ENCODE measurements at places on chromosomes 2 and 18.

DNA sequence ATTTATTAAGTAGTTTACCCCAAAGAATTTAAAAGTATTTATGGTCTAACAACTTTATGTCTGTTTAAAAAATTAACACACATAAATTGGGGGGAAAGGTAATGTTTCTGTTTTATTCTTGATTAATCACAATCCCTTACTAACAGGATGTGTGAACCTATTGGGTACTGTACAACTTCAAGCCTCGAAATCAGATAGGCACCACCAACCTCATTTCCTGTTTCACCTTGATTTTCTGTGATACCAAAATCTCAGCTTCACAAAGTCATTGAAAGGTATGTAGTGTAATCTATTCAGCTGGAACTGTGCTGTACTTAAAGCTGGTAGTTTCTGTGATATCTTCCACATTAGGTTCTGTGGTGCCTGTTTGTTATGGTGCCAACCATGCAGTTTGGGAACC lies 4.0 kb downstream of the RNMT start:
- DNase-seq, result no peak

DNA sequence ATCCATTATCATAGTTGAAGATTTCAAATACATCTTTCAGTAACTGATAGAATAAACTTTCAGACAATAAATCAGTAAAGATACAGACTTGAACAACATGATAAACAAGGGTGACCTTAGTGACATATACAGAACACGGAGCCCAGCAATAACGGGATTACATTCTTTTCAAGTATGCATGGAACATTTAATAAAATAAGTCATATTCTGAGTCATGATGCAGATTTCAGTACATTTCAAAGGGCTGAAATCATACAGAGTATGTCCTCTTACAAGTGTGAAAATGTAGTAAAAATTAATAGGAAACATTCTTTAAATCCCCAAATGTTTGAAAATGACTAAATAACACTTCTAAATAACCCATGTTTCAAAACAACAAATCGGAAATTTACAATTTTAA lies 17.2 kb upstream of the KLHL29 start:
- DNase-seq, result no peak

DNA sequence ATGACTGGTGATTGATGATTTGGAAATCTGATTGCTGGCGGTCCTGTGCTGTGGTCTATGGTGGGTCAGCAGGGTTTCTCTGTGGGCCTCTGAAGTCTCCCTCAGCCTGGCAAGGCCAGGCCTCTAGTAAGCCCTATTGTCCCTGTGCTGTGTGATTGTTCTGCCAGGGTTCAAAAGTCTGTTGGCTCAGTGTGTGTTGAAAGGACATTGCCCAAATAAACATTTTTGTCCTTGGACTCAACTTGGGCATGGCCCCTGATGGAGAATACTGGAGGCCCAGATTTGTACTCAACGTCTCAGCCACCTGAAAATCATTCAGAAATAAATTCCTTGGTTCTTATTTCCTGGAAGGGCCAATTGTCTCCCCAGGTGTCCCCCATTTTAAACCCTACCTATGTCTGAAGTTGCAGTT lies 74.4 kb downstream of the MAP4K4 start:
- DNase-seq, result no peak

- no peak for DNase-seq
These were observed 448.0 kb upstream of the ZEB2 start for GRCh38 chr2:144967961-144968360.

DNA sequence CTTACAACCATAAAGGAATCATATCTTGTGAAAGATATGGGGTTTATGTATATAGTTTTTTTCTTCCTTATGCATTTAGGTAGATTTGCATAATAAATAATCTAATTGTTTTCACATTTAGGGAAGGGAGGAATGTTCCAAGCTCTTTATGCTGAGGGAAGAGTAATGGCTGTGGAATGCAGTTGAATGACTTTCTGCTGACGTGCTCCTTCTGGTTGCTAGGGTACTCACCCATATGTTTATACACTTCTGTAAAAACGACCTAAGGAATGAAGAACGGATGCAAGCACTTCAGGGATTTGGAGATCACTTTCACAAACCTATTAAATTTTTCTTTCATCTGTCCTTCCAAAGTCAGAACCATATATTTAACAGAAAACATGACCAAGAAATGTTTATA lies 29.2 kb upstream of the PPP4R1 start:
- no peak for DNase-seq

DNA sequence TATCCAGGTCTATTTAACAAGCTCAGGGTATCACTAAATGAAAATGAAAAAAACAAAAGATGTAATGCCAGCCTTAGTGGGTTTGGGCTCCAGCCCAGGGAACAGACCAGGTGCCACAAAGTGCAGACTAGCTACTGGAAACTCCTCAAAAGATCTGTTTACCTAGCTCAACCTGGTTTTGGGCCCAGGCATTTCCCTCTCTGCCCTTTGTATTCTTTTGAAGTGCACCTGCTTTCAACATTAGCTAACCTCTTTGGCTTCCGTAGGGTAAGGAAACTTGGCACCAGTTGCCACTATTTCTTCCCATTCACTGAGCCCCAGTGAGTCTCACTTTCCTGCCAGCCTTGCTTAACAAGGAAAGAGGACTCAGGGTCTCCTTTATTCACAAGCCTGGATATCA lies 123.6 kb upstream of the CDCA7 start:
- DNase-seq, result no peak

- DNase-seq, result no peak
These were observed 177.8 kb upstream of the EPAS1 start for GRCh38 chr2:46119453-46119852.

- no peak for DNase-seq
These were observed 431.4 kb upstream of the DCC start for GRCh38 chr18:51908598-51908944.

DNA sequence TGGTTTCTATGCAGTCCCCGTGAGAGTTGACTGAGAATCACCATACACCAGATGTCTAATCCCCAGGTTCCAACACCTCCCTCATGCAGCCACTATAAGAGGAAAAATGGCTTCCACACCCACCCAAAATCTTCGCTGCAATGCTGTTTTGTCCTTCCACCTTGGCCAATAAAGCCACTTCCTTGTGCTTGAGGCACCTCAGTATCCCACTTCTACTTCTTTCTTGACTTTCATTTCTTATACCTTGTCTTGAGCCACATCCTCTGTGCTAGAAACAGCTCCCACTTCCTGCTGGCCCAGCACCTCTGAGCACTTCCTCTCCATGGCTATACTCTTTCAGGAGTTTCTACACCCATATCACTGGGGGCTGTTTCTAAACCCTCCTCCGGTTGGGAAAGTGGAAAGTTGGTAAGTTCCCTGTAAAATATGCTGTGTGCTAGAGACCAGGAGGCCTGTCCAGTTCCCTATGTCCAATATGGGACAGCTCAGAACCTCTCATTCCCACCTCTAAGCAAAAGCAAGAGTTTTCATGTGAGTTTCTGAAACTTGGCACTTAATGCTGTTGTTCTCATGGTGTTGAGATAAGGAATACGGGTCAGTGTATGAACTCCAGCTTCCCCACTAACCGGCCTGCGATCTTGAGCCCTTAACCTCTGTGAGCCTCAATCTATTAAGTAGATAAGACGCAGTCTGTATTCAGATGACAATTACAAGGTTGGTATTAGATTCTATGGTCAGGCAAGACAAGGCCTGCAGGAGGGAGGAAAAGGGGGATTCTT lies 209.1 kb upstream of the ID2 start:
- peak; percentile 57 for DNase-seq

GRCh38 chr2:152716805-152717227 lies 445 bp downstream of the PRPF40A start:
- DNase-seq, result peak; percentile 40

GRCh38 chr18:3493501-3494244 lies 43.7 kb downstream of the TGIF1 start:
- DNase-seq, result no peak

GRCh38 chr18:62590799-62591590 lies 68.2 kb downstream of the ZCCHC2 start:
- DNase-seq, result no peak

GRCh38 chr2:3513026-3513810 lies 6.1 kb downstream of the ADI1 start:
- DNase-seq, result no peak
